ENCODE measurements at places on chromosomes 4 and X.
A peak's percentile ranks its signal among the peaks of the same experiment; 100 is the strongest.

GRCh38 chr4:36687681-36688080 is 406.3 kb downstream of the DTHD1 start:
- no peak for DNase-seq

GRCh38 chr4:8844976-8845690 is 26.5 kb downstream of the HMX1 start:
- DNase-seq = no peak

- DNase-seq = no peak
Measured at GRCh38 chr4:73856518-73856917, 3.4 kb downstream of the PF4V1 start.

DNA sequence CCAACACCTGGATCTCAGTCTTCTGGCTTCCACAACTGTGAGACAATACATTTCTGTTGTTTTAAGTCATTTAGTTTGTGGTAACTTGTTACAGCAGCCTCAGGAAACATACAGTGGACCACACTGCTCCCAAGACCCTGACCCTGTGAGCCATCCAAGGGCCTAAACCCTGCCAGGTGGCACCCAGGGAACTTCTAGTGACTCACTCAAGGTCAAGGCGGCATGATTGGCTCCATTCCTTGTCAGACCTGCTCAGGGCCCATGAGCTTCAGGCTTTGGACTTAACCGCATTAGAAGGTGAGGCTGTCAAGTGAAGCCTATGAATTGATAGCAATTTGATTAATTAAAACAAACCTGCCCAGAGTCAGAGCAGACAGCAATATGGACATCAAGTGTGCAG is 165.7 kb upstream of the MAMLD1 start:
- DNase-seq = no peak

- DNase-seq = no peak
Measured at GRCh38 chrX:40093586-40093985, 4.2 kb downstream of the BCOR start.

GRCh38 chrX:19647731-19648588 is 132.7 kb upstream of the MAP3K15 start:
- DNase-seq = no peak

GRCh38 chr4:172892300-172892699 is 276.3 kb upstream of the GALNT7 start:
- DNase-seq = peak; percentile 5

GRCh38 chr4:37661772-37662171 is 24.4 kb downstream of the RELL1 start:
- DNase-seq = no peak

GRCh38 chr4:3255611-3256186 is 6.7 kb downstream of the MSANTD1 start:
- no peak for DNase-seq

DNA sequence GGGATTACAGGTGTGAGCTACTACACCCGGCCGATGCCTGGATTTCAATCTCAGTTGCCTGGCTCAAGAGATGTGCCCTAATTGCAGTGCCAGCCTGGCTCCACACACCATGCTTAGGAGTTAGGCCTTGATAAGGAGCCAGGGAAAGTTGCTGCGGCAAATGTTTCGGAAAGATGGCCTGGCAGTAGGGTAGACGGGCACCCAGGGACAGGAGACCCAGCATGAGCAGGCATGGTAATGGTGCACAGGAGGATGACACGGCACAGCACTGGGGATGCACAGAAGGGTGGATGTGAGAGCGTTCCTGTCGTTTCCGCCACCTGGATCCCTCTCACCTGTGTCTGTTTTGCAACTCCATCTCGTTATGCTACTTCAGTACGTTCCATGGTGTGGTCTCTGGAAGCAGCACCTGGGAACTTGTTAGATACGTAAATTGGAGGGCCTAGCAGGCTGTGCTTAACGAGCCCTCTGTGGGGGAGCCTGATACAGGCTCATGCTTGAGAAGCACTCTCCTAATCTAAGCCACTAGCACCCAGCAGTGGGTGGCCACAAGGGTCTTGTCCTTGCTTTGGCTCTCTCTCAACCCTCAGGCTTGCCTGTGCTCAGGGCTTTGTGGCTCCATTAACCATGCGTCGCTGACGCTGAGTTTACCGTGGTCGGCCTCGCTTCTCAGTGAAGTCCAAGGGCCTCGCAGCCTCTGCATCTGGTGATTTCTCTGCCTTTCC is 20.3 kb downstream of the RNF4 start:
- DNase-seq = no peak

DNA sequence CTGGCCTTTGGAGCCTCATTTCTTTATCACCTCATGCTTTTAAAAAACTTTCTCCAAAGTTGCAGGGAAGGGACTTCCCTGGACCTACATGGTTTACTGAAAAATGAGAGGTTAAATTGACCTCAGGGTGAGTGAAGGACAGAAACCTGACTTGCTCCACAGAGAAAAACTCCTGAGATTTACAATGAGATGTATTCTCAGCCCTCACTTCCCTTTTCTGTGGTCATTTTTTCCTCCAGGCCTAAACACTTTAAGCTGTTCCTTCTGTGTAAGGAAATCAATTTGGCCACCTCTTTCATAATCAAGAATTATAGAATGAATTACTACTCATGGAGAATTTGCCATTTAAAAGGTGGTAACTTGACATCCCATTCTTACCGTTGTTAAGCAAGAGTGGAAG is 77.9 kb downstream of the HPGD start:
- no peak for DNase-seq

- DNase-seq = peak; percentile 68
Measured at GRCh38 chrX:140766024-140766611, 56.6 kb downstream of the LINC00632 start.

- DNase-seq = no peak
Measured at GRCh38 chr4:153639833-153640802, 44.0 kb upstream of the TLR2 start.

DNA sequence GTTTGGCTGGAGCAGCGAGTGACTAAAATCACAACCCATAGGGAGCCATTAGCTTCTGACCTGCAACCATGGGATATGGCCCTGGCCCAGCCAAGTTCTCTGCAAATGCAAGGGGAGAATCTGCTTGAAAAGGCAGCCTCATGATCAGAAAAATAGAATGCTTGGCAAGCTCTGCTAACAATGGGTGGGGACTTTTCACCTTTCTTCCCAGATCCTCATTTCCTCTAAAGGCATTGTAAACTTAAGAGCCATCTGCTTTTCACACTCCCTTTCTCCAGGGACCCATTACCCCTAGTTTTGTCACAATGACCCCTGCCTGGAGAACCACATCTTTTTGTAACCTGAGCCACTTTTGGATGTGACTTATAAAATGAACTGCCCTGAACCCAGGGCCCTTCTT is 104.3 kb downstream of the PARM1 start:
- DNase-seq = no peak

GRCh38 chr4:113901994-113902787 is 77.3 kb downstream of the ARSJ start:
- peak; percentile 41 for DNase-seq

- no peak for DNase-seq
Measured at GRCh38 chrX:30597216-30598012, 19.8 kb upstream of the TASL start.

GRCh38 chrX:147710301-147710700 is 201.4 kb upstream of the FMR1 start:
- no peak for DNase-seq

GRCh38 chrX:153491351-153491914 is 3.3 kb upstream of the BGN start:
- DNase-seq = no peak

DNA sequence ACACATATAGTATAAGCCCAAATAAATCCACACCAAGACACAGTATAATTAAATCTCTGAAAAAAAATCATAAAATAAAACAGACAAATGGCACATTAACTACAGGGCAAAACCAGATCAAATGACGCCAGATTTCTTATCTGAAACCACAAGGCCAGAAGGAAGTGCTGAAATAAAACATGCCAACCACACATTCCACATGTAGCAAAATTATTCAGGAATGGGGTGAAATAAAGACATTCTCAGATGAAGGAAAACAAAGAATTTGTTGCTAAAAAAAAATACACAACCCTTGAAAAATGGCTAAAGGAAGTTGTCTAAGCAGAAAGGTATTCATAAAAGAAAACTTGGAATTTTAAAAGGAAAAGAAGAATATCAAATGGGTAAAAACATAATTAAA is 4.5 kb upstream of the DCAF12L1 start:
- no peak for DNase-seq

DNA sequence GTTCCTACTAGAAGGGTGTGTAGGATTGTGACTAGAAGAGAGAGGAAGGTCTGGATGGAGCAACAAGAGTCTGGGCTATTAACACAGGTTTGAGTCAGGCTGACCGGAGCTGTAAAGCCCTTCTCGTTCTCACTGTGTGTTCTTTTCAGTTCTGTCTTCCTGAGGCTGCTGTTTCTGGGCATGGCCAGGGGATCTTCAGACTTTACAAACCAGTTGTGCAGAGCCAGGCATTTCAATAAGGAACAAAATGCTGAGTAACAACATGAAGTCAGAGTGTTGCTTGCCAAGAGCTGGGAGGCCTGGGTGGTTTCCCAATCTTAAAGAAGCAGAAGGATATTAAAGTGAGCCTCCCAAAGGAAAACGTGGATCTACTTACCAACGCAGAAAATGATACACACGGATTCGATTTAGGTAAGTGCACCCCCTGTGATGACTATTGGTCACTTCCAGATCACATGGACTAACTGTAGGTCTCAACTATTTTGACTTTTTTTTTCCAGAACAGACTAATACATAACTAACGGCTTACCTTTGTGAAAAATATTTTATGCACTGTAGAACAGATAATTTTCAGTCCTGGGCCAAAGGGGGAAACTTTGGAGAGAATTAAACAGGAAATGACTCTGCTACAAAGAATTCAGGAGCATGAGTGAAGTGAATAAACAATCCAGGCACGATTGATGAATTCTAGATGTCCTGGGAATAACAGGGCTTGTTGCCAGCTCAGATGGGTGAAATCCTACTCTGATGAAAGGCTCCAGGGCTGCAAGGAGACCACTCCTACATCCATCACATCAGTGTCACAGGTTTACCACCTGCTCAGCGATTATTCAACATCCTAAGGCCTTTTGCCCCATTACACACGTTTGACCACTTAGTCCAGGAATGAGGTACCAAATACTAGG is 94.5 kb downstream of the ANXA3 start:
- no peak for DNase-seq

DNA sequence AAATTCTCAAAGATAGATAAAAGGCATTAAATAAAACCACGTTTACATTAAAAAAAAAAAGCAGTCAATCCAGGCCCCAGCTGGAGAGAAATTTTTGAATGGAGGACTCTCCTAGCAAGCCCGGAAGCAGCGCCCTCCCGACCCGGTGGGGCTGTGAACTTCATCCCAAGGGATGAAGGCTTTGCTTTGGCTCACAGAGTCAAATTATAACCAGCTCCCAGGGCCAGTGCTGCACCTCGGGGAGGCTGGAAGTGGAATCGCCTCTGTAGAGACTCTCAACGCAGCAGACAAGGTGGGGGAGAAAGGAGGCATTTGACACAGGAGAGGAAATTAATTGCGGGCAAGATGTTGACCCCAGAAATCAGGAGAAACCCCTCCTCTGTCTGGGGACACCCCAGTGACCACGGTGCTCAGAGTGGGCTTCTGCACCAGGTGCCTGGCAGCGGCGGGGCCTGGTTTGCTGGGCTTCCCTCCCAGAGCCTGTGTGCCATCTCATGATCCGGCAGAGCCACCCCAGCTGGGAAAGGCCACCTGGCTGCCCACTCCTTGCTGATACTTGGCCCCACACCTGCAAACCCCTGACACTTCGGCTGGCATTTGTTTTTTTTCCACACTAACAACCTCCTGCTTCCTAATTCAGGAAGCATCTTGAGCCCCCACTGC is 71.7 kb downstream of the ABLIM2 start:
- no peak for DNase-seq

GRCh38 chr4:7414046-7414445 is 20.7 kb downstream of the PSAPL1 start:
- DNase-seq = no peak

GRCh38 chr4:76753814-76754213 is 144.1 kb downstream of the SOWAHB start:
- DNase-seq = no peak

DNA sequence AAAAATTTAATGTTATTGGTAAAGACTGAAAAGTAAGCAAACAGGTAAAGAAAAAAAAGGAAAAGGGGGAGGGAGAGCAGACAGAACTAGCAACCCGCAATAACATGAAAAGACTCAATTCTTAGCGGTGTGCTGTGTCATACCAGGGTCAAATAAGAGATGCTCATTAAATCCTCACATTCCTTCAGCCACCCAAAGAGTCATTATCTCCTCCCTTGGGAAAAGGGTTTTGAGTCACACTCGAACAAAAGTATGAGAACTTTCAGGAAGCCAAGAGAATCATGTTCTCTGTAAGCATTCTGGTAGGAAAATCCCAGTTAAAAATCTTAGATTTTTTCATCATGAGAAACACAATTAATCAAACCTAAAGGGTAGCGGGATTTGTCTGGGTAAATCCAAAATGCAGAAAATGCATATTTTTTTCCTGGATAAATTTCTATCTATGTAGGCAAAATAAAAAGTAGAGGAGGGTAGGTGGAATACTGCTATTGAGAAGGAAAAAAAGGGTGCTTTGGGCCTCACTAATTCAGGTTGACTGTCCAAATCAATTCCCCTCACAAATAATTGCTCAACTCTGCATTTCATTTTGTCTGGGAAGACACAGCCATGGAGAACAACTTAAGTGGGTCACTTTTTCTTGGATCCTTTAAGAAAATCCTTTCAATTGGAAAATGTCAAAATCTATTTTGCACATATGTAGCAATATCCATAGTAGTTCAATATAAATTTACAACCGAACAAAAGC is 23.2 kb downstream of the TNIP3 start:
- no peak for DNase-seq
